Calu3 (cell line): ENCODE measurements at places on chromosomes 6 and 20. TPM values are rescaled to one million over a fixed set of nuclear protein-coding genes. Genes with fewer than 3 reads are reported as not detected.

DNA sequence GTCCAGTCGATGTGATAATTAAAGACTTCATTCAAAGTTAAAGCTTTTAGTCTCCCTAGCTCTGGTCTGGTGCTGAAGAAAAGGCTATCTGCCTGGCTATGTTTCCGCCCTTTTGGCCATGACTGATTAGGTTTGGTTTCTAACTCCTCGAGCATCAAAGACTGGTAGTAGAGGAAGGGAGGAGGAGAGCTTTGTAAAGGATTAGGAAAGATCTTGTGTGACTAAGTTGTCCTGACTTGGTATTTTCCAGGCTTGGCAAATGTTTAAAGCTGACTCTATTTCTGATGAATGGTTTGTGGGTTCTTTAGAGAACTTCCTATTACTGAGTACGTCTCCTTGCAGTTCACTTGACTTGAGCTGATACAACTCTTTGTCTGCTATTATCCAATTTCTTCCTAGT, 312.9 kb downstream of the GJA1 start:
- H3K27ac ChIP-seq, result no peak overlapping the region
- no peak overlapping the region for H3K4me3 ChIP-seq
- H3K36me3 ChIP-seq, result no peaks in the 10 kb centered on the region
- H3K4me1 ChIP-seq, result no peaks in the 10 kb centered on the region
- H3K27me3 ChIP-seq, result no peaks in the 10 kb centered on the region

DNA sequence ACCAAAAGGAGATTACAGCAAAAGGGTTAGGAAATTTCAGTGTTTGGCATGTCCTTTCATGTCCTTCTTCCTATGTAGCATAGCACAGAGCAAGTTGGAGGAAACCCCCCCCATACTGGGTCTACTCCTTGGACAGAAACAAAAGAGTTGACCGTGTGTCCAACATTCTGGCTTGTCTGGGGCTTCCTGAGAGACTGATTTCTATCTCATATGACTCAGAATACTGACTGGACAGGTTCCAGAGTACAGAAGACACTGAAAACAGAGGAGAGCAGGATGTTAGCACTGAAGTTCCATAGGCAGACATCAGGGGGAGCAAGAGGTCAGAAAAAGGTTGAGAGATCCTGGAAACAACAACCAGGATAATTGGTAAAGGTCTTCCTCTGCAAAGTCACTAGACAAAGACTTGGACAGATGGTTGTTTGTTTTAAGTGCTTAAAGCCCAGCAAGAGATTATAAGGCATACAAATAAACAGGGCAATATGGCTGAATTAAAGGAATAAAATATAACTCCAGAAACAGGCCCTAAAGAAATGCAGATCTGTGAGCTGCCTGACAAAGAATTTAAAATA, 48.4 kb downstream of the USP49 start:
- DNase-seq, result peak; percentile 88
- peaks cover 14% of the 10 kb centered on the region for H3K4me1 ChIP-seq
- no peak overlapping the region for H3K4me3 ChIP-seq
- no peak overlapping the region for H3K27ac ChIP-seq

GRCh38 chr6:49151461-49151860, 311.6 kb downstream of the MMUT start:
- H3K27ac ChIP-seq, result no peak overlapping the region
- DNase-seq, result no peak
- H3K4me3 ChIP-seq, result no peak overlapping the region
- H3K4me1 ChIP-seq, result no peaks in the 10 kb centered on the region

- peaks cover 25% of the 10 kb centered on the region for H3K36me3 ChIP-seq
- no peak for DNase-seq
- H3K4me1 ChIP-seq, result peaks cover 23% of the 10 kb centered on the region
- peak overlapping the region; percentile 77 for H3K27ac ChIP-seq
- peak overlapping the region; percentile 88 for H3K4me3 ChIP-seq
- no peaks in the 10 kb centered on the region for H3K27me3 ChIP-seq
Observed at GRCh38 chr6:87590990-87591389, 1.1 kb downstream of the ORC3 start.

DNA sequence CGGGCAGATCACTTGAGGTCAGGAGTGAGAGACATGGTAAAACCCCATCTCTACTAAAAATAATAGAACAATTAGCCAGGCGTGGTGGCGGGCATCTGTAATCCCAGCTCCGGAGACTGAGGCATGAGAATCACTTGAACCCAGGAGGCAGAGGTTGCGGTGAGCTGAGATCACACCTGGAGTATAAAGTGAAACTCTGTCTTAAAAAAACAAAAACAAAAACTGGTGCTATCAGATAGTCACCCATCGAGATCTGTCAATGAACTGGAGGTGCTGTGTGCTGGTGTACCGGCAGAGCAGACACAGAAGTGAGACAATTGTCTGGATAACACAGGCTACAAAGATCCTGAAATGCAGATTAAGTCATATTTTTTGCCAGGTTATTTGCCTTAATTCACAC, 24.7 kb downstream of the CTCFL start:
- DNase-seq, result no peak
- H3K4me3 ChIP-seq, result no peak overlapping the region
- peaks cover 92% of the 10 kb centered on the region for H3K27me3 ChIP-seq
- H3K4me1 ChIP-seq, result peaks cover 2% of the 10 kb centered on the region
- H3K27ac ChIP-seq, result no peak overlapping the region

GRCh38 chr6:156683821-156684220, 93.4 kb upstream of the ARID1B start:
- no peak overlapping the region for H3K27ac ChIP-seq
- H3K4me1 ChIP-seq, result no peaks in the 10 kb centered on the region
- no peaks in the 10 kb centered on the region for H3K27me3 ChIP-seq
- no peak for DNase-seq

GRCh38 chr6:136726837-136727557, 65.3 kb downstream of the MAP3K5 start:
- no peak for DNase-seq
- H3K36me3 ChIP-seq, result peaks cover 4% of the 10 kb centered on the region
- H3K27ac ChIP-seq, result no peak overlapping the region
- H3K27me3 ChIP-seq, result no peaks in the 10 kb centered on the region

GRCh38 chr20:32941155-32941885, 62.9 kb downstream of the SUN5 start:
- H3K27ac ChIP-seq, result no peak overlapping the region
- no peaks in the 10 kb centered on the region for H3K4me1 ChIP-seq
- H3K27me3 ChIP-seq, result peaks cover 39% of the 10 kb centered on the region

DNA sequence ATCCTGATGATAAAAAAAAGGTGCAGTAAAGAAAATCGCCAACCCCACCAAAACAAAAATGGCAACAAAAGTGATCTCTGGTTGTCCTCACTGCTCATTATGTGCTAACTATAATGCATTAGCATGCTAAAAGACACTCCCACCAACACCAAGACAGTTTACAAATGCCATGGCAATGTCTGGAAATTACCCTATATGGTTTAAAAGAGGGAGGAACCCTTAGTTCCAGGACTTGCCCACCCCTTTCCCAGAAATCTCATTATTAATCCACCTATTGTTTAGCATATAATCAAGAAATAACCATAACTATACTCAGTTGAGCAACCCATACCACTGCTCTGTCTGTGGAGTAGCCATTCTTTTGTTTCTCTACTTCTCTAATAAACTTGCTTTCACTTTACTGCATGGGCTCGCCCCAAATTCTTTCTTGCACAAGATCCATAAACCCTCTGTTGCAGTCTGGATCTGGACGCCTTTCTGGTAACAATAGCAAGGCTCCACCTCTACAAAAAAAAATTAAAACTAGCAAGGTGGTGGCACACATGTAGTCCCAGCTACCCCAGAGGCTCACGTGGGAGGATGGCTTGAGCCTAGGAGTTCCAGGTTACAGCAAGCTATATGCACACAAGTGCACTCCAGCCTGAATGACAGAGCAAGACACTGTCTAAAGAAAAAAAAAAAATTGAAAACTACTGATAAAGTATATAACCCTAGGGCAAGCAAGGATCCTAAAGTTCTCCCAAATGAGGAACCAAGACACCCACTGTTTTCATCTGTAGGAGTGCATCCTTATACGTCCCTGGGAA, 278.8 kb upstream of the JARID2 start:
- H3K36me3 ChIP-seq, result no peaks in the 10 kb centered on the region
- no peak for DNase-seq
- no peak overlapping the region for H3K4me3 ChIP-seq
- no peak overlapping the region for H3K27ac ChIP-seq

DNA sequence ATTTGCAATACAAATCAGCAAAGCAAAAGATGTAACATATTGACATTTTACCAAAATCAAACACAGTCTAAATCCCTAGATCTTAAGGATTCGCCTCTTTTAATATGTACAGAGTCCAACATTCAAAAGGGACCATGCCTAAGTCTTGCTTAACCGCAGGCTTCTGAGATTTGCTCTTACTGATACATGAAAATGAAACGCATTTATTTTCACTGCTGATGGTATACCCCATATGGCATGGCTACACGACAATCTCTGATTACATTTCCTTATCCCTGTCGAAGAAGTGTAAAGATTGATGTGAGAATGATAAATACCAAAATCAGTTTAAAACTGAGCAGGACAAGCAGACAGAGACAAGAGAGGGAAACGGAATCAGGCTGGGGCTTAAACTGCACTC, 75.4 kb downstream of the KIF16B start:
- H3K36me3 ChIP-seq, result no peaks in the 10 kb centered on the region
- no peak overlapping the region for H3K27ac ChIP-seq
- no peak for DNase-seq
- H3K4me1 ChIP-seq, result no peaks in the 10 kb centered on the region

GRCh38 chr6:166616261-166617238, 10.5 kb downstream of the RPS6KA2 start:
- no peak overlapping the region for H3K27ac ChIP-seq
- peaks cover 11% of the 10 kb centered on the region for H3K36me3 ChIP-seq
- H3K4me1 ChIP-seq, result peaks cover 29% of the 10 kb centered on the region
- no peak for DNase-seq
- H3K4me3 ChIP-seq, result no peak overlapping the region

GRCh38 chr6:7587631-7588100, 2.3 kb upstream of the SNRNP48 start:
- H3K36me3 ChIP-seq, result peaks cover 22% of the 10 kb centered on the region
- no peak overlapping the region for H3K4me3 ChIP-seq
- no peak overlapping the region for H3K27ac ChIP-seq
- no peak for DNase-seq

- no peak for DNase-seq
- peaks cover 17% of the 10 kb centered on the region for H3K4me1 ChIP-seq
- peaks cover 17% of the 10 kb centered on the region for H3K36me3 ChIP-seq
- no peak overlapping the region for H3K4me3 ChIP-seq
Observed at GRCh38 chr6:132399376-132400074, 1.8 kb downstream of the MOXD1 start.

DNA sequence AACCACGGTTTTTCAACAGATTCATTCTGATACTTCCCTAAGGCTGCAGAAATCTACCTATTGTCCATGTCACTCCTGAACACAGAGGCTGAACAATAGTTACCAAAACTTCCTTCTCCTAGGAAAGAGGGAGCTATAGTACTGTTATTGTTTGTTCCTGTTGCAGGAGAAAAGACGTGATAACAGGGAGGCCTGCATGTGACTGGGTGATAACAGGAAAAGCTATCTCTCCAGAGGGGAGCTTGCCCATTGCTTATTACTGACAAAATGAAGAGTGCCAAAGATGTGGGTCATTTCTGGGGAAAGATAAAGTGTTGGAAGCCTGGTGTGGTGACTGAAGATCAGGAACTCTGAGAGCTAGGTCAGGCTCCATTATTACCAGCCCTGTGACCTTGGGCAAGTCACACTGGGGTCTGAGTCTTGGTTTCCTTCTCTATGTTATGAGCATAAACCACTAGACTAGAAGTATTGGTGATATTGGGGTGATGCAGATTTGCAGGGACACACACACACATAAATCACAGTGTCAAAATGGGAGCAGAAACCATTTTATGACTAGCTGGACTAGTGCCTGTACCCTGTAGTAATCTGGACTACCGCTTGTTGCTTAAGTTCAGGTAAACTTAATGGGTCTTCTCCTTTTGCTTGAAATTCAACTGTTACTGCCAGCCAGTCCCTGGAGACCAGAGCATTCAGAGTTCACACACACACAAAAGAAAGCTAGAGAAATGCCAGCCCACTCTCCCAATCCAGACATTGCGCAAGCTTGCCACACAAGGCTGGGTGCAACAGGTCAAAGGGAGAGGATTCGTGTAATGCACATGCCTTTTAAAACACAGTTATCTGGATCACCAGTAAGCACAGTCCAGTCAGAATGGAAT, 136.0 kb upstream of the CNR1 start:
- H3K36me3 ChIP-seq, result no peaks in the 10 kb centered on the region
- no peak for DNase-seq
- H3K27ac ChIP-seq, result no peak overlapping the region
- no peaks in the 10 kb centered on the region for H3K27me3 ChIP-seq

DNA sequence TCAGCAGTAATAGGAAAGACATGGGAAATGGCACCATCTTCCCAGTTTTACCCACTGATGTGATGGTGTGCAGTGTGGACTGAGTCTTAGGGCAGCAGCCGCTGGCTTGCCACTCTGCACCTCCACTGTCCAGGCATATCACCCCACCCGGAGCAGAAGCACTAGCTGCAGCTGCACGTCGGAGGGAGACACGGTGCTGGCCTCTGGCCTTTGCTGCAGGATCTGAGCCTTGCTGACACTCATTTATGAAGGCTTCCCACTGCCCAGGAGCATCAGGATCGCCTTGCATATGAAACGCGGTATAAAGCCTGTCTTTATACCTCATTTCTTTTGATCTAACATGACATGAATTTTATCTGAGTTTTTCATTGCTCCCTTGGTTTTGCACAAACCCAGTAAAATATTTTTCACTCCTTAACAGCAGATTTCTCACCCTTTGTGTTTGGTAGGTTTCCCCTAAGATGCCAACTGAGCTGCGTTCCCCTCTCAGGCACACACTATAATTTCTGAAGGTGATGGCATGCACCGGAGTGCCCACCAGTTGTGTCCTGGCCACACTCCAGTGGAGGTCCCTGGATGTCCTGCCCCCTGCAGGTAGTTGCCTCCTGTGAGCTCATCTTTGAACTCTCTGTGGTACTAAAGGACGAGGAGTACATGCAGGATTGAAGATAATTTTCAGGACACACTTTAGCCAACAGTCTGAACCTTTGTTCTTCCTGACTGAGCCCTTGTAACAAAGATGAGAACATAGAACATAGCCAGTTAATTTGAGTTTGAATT, 9.0 kb upstream of the EXOC2 start:
- no peak overlapping the region for H3K27ac ChIP-seq
- peaks cover 27% of the 10 kb centered on the region for H3K27me3 ChIP-seq
- H3K4me1 ChIP-seq, result no peaks in the 10 kb centered on the region

- H3K4me1 ChIP-seq, result peaks cover 32% of the 10 kb centered on the region
- peaks cover 28% of the 10 kb centered on the region for H3K36me3 ChIP-seq
- no peaks in the 10 kb centered on the region for H3K27me3 ChIP-seq
- H3K4me3 ChIP-seq, result no peak overlapping the region
- H3K27ac ChIP-seq, result no peak overlapping the region
- no peak for DNase-seq
Observed at GRCh38 chr6:2242311-2242710, 3.1 kb downstream of the GMDS start.

GRCh38 chr6:48032151-48032550, 78.8 kb downstream of the PTCHD4 start:
- no peaks in the 10 kb centered on the region for H3K36me3 ChIP-seq
- no peaks in the 10 kb centered on the region for H3K27me3 ChIP-seq
- no peak overlapping the region for H3K4me3 ChIP-seq
- no peak overlapping the region for H3K27ac ChIP-seq
- no peaks in the 10 kb centered on the region for H3K4me1 ChIP-seq
- DNase-seq, result no peak

- H3K4me3 ChIP-seq, result no peak overlapping the region
- no peak for DNase-seq
- H3K27me3 ChIP-seq, result peaks cover 8% of the 10 kb centered on the region
- peaks cover 29% of the 10 kb centered on the region for H3K4me1 ChIP-seq
- H3K27ac ChIP-seq, result no peak overlapping the region
Observed at GRCh38 chr20:58071991-58072390, 156.5 kb downstream of the ANKRD60 start.

The CLVS2 gene
- not detected in 2 replicates for total RNA-seq

The FLRT3 gene
- total RNA-seq, result 4.6 and 9.5 TPM in 2 replicates

The TOX2 gene
- total RNA-seq, result not detected in 2 replicates

The KIF6 gene
- total RNA-seq, result 0.45 TPM in 1 of 2 replicates, not detected in the other

The OOEP gene
- total RNA-seq, result 7.0 and 7.1 TPM in 2 replicates

The SLC22A16 gene
- total RNA-seq, result not detected in 2 replicates

The KCNK16 gene
- not detected in 2 replicates for total RNA-seq

The FYN gene
- 61.0 and 64.6 TPM in 2 replicates for total RNA-seq
